RWPE2 (cell line): ENCODE measurements at places on chromosomes 3 and 15.

- DNase-seq: no peak
These were observed 40.5 kb downstream of the FEZF2 start for GRCh38 chr3:62332835-62333244.

DNA sequence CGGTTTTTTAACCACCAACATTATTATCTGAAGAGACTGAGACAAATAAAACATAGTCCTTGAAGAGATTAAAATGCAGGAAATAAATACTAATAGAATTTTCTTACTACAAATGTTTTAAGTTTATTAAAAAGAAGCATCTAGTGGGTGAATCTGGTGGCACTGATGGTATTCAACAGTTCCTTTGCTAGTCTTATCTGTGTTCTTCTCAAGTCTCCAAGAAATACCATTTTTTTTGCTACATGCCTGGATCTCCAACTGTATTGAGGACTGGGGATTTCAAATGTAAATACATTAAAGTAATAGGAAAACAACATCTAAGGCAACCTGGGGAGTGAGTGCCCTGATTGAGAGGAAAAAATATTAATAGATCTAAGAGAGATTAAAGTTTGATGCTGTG is 21.9 kb downstream of the THOC7 start:
- no peak for DNase-seq

DNA sequence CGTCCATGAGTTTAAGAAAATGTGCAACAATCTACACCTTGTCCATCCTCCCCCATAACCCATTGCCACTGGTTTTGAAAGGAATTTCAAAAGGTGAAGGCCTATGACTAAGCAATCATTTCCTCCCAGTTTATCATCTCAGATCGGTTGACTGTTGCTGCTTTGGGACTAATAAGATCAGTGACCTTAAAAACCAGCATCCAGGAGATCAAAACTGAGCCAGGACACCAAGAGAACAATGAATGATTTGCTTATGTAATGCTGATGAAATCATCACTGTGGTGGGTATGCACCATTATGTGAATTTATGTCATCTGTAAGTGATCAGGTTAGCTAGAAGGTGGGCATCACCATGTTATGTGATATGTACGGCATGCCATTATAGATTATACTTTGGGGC is 195.5 kb downstream of the SSR3 start:
- DNase-seq: no peak

- no peak for DNase-seq
These were observed 114.3 kb downstream of the TGFBR2 start for GRCh38 chr3:30720586-30721313.

DNA sequence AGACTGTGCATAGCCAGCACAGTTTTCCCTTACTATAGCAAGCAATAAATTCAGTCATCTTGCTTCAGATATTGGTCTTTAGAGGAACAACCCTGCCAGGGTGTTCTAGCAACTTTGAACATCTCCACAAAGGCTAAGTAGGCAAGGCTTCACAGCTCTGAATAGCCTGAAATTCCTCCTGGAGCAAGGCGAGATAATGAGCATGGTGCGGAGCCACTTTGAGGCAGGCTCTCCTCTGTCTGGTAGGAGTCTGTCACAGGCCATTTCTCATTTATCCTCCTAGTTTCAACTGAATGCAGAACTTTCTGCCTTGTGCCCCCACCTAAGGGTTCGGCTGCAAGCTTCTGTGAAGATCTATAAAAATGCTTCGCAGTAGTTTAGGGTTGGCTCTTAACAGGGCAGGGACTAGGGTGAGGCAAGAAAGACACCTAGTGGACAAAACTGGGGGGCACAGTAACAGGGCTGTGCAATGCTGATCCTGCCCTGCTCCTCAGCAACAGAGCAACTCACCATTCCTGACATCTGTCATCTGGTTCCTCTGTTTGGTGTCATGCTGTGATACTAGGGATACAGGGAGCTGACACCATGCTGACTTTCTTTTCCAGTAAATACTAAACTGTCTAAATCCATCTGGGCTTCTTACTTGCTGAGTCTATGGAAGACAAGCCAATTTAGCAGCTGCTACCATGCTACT is 16.6 kb upstream of the EHHADH start:
- DNase-seq: no peak

DNA sequence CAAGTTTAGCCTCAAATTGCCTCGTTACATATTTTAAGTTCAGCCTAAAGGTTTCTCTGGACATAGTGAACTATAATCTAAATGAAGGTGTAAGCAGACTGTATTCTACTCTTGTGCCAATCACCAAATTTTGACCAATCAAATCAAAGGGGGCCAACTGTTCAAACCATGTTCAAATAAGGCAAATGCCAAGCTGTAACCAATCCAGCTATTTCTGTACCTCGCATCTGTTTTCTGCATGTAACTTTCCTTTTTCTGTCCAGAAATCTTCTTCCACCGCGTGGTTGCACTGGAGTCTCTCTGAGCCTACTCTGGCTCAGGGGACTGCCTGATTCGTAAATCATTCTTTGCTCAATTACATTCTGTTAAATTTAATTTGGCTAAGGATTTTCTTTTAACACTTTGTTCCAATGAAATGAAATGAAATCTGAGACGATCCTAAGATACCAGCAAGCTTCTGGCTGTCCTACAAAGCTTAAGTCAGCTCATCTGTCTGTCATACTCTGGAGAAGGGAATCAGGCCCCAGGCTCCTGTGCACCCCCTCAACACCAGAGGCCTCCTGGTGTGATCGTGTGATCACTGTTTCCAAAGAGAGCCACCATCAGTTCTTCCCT is 53.2 kb upstream of the ZNF148 start:
- no peak for DNase-seq

DNA sequence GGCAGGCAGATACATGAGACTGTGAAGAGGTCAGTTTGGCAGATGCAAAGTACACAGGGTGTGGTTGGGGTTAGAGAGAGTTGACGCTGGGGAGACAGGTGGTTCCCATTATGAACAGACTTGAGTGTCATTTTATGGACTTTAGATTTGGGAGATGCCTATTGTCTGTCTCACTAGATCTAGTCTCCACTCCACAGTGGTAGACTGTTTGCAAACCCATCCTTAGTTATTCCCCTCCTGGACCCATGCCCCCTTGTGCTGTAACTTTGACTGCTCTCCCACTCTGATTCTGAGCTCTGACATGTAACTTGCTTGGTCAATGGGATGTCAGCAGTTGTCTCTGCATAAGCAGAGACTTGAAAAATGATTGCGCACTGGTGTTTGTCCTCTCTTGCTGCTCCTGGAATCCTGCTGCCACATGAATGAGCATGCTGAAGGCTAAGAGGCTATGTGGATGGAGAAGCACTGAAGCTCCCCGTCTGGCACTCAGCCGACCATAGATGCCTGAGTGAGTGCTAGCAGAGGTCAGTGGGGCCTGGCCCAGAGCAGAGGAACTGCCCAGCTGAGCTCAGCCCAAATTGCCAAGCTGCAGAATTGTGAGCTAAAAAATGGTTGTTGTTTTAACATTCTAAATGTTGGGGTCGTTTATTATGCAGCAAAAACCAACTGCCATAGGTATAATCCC is 88.2 kb downstream of the FAM43A start:
- DNase-seq: no peak

GRCh38 chr3:54065586-54065985 is 56.8 kb upstream of the CACNA2D3 start:
- no peak for DNase-seq

GRCh38 chr3:133944641-133945380 is 49.1 kb upstream of the RAB6B start:
- DNase-seq: peak; percentile 82

GRCh38 chr3:55774856-55775255 is 287.8 kb upstream of the WNT5A start:
- DNase-seq: no peak

DNA sequence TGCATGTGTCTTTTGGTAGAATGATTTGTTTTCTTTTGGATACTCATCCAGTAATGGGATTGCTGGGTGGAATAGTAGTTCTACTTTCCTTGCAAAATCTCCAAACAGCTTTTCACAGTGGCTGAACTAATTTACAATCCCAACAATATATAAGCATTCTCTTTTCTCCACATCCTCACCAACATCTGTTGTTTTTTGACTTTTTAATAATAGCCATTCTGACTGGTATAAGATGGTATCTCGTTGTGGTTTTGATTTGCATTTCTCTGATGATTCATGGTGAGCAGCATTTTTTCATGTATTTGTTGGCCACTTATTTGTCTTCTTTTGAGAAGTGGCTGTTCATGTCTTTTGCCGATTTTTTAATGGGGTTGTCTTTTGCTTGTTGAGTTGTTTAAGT is 55.8 kb downstream of the ST8SIA2 start:
- no peak for DNase-seq

- DNase-seq: no peak
These were observed 68.5 kb downstream of the WWTR1 start for GRCh38 chr3:149589332-149589731.

DNA sequence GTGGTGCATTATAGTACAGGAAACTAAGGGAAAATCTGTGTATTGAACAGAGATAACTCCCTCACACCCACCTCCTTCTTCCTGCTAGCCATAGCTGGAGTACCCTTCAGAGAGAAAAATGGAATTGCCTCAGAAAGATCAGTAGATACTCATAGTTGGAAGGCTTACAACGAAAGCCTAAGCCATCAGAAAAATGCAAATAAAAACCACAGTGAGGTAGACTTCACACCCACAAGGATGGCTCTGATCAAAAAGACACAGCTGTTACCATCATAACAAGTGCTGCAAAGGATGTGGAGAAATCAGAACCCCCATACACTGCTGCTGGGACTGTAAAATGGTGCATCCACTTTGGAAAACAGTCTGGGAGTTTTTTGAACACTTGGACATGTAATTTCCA is 7.4 kb upstream of the DLG1 start:
- no peak for DNase-seq
